ENCODE measurements at places on chromosomes 12 and 14.

DNA sequence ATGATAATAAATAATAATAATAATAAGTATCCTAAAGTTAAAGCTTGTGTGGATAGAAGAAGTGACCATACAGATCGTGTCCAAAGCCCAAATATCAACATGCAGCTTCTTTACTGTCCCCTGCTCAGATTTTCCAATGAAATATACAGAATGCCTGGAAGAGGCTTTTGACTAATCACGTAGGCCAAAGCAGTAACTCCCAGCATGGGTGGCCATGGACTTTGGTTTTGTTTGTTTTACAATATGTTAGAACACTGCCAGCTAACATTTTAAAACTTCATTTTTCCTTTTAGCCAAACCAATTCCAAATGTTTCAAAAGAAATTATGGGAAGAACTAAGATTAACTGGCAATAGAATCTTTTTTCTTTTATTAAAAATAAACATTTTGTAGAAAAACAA lies 400.0 kb upstream of the FLRT2 start:
- DNase-seq, result no peak

- DNase-seq, result no peak
Observed at GRCh38 chr12:95549392-95550084, 1.7 kb downstream of the USP44 start.

GRCh38 chr14:70741482-70741881 lies 67.8 kb downstream of the MAP3K9 start:
- DNase-seq, result no peak

DNA sequence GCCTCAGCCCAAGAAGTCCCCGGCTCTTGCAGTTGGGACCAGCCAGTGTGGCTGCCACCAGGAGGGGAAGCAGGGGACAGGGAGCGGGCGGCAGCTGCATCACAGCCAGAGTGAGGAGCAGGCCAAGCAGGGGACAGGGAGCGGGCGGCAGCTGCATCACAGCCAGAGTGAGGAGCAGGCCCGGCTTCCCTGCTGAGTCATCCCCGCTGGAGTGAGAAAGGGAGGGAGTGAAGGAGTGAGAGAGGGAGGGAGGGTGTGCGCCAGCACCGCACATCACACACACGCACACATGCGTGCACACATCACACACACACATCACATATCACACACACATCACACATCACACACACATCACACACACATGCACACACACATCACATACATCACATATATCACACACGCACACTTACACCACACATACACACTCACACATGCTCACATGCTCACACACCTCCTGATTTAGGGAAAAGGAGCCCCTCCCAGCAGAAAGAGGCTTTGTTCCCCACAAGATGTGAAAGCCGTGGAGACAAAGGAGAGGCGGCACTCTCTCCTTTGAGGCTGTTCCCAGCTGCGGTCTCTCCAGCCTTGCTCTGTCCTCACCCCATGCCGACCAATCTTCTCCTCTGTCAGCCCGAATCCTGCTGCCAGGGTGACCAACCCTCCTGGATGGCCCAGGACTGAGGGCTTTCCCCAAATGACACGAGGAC lies 16.7 kb upstream of the ZDHHC22 start:
- no peak for DNase-seq

DNA sequence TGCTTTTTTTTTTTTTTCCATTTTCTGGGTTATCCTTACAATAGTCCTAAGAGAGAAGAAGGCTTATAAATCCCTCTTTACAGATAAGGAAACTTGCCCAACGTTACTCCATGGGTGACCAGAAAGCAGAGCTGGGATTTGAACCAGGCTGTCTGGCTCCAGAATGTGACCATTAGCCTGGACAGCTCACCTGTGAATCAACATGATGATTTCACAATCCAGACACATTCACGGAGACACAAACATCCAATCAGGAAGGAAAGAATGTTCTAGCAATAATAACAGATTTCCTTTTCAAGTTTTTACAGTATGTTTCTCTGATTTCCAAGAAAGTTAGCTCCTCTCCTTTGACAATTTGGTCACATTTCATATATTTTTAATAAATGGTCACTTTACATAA lies 118.3 kb downstream of the GALC start:
- DNase-seq, result no peak

GRCh38 chr14:78637908-78638475 lies 467.8 kb downstream of the NRXN3 start:
- DNase-seq, result no peak

All from stimulated activated CD4-positive, alpha-beta T cell treated with anti-CD3 and anti-CD28 coated beads, Interleukin-12 subunit alpha, Interleukin-12 subunit beta, amount 100 ng/mL, for 4 hours (primary cell).